ENCODE measurements at places on chromosomes 3 and 15.
A peak's percentile ranks its signal among the peaks of the same experiment; 100 is the strongest.

GRCh38 chr3:20062996-20063395 lies 22.8 kb downstream of the KAT2B start:
- DNase-seq, result no peak

GRCh38 chr3:52730681-52731080 lies 24.8 kb downstream of the SPCS1 start:
- DNase-seq, result no peak

DNA sequence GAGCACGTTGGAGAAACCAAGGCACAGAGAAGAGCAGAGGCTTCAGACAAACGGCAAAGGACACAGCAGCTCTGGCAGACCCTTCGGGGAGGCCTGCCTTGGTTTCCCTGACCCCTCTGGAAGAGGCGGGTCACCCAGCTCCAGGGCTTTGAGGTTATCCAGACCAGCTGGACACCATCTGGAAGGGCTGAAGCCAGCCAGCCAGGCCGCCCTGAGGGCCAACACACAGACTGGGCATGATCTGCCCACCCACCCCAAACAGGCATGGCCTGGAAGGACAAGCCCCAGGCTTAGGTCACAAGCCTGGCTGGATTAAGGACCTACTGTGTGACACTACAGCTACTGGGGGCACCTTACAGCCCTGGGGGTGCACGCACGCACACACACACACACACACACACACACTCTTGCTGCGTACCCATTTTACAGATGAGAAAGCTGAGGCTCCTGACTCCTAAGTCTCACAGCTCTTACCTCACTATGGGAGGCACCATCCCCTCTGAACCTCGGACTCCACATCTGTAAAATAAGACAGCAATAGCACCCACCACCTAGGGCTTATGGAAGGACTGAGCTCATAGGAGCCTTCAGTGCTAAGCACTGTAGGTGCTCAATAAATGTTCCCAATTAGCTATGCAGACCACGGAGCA lies 10.8 kb downstream of the PLXND1 start:
- no peak for DNase-seq

DNA sequence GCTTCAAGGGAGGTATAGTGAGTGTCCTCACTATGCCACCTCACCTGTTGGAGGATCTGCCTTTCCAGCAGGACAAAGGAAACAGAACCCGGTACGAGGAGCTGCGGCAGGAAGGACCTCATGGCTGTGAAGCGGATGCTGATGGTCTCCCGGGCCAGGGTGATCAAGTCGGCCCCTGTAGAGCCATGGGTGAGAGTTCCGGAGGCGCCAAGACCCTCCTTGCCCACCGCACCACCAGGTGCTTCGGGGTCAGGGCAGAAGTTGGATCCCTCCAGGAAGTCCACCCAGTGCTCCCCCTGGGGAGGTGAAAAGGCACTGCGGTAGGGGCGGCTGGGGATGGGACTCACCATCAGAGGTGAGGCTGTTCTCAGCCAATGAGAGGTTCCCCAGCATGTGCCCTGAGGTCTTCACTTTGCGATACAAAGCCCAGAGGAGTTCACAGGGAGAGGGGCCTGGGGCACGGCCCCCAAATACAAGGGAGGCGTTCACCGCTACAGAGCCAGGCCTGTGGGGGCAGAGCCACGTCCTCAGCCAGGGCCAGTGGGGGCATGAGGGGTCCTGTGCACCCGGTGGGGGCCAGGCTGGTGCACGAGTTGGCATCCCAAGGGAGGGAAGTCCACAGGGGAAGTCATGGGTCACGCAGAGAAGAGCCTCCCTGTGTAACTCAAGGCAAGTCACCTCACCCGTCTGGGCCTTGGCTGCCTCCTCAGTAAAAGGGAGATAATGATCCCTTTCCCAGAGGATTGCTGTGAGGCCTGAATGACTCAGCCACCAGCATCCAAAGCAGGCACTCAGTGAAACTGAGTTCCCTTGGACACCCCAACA lies 27.7 kb downstream of the C15orf39 start:
- no peak for DNase-seq

- no peak for DNase-seq
Observed at GRCh38 chr3:189094539-189094938, 77.2 kb upstream of the TPRG1 start.

DNA sequence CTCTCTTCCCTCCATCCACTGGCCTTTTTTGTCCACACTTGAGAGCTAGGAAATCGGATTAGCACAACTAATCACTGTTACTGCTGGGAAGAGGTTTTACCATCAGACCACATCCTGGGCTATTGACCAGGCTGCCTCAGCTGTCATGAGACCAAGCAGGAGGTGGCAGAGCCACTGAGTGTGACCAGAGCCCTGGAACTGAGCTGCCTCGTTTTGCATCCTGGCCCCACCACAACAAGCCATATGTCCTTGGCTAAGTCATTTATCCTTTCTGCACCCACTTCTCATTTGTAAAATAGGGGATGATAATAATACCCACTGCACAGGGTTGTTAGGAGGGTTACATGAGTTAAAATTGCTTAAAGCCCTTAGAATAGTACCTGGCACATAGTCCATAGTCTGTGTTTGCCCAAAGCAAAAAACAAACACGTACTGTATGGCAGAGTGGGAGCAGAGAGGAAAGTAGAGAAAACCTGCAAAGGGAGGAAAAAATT lies 34.1 kb downstream of the TMEM158 start:
- DNase-seq, result no peak

DNA sequence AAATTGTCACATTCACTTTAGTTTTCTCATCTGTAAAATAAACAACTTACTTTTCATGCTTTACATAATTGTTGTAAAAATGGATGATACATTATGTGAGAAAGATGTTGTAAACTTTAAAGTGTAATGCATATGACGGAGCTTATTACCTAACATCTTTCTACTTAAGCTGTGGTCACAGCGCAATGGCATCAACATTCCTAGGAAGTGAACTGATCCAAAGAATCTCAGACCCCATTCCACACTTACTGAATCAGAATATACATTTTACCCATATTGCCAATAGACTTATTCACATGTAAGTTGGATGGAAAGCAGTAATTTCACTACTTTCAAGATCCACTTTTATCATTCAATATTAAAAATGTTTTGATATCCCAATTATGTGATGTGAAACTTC lies 497.5 kb downstream of the FGF12 start:
- DNase-seq, result no peak

GRCh38 chr3:13268961-13269441 lies 151.1 kb downstream of the NUP210 start:
- DNase-seq, result no peak

- no peak for DNase-seq
Observed at GRCh38 chr15:70870051-70870450, 16.1 kb upstream of the LARP6 start.

DNA sequence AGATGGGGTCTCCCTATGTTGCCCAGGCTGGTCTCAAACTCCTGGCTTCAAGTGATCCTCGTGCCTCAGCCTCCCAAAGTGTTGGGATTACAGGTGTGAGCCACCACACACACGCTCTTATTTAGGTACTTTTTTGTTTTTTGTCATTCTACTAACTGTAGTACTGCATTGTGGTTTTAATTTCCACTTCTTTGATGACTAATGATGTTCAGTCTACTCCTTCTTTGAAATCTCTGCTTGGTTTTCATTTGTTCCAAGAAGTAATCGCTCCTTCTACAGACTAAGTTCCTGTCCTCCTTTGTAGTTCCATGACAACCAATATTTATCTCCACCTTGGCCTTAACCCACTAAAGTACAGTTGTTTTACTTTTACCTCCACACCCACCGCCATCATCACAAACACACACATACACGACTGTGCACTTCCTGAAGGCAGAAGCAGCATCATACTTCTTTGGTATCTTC lies 529 bp upstream of the DLEC1 start:
- no peak for DNase-seq

GRCh38 chr3:41159588-41160189 lies 39.6 kb upstream of the CTNNB1 start:
- no peak for DNase-seq

GRCh38 chr3:74415731-74416130 lies 198.7 kb downstream of the CNTN3 start:
- no peak for DNase-seq

GRCh38 chr15:96261575-96262034 lies 68.9 kb upstream of the NR2F2 start:
- no peak for DNase-seq

GRCh38 chr3:176401211-176401610 lies 796.1 kb downstream of the TBL1XR1 start:
- no peak for DNase-seq

DNA sequence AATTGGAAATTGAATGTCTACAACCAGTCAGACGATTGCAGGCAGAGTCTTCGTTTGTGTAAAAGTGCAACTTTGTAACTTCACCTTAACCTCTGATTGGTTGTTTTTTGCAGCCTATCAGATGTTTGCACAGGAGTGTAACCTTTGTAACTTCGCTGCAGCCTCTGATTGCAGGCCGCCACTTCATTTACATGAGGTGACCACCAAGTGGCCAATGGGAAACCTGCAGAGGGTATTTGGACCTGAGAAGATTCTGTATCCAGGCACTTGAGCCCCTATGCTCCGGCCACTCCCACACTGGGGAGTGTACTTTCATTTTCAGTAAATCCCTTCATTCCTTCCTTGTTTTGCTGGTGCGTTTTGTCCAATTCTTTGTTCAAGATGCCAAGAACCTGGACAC lies 68.1 kb upstream of the PFN2 start:
- DNase-seq, result no peak

DNA sequence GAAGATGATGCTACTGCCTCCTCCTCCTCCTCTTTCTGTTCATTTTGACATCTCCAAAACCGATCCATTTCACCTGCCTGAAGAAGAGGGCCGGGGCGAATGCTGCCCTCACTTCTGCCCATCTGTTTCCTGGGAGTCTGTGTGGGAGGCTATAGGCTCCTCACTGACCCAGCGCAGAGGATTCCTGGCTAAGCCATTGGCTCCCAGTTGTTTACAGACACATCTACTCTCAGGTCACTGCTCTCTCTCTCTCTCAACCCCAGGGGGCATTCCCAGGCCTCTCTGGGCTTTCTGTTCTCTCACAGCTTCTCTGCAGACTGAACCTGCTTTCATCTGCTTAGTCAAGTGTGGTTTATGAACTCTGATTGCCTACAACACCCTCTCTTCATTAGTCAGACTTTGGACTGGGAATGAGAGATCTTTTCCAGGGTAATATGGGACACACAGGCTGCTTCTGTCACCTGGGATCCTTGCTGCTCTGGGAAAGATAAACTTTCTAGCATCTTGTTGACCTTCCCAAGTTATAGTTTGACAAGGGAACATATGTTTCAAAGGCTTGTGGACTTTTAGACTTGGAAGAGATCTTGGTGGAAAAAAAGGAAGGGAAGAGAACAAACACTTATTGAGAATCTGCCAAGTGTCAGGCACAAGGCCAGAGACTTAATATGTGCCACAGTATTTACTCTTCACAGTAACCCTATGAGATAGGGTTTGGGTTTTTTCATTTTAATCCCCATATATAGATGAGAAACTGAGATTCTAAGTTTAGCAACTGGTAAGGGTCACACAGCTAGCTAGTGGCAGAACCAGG lies 30.2 kb upstream of the USP3 start:
- no peak for DNase-seq

DNA sequence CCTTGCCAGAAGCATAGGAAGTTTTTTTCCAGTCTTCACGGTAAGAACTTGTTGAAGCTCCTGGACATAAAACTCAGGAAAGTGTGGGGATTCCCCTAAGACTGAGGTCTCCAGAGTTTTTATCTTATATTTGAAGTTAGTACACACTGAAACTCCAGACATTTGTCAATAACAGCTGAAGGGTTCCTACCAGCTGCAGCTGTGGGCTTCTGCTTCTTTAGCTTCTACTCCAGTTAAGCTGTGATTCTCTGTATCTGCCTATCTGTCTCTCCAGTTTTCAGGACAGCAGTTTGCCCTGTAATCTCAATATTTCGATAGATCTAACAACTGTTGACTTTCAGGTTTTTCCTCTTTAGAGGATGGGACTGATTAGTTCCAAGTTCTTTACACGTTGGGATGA lies 966.0 kb upstream of the SEMA6D start:
- DNase-seq, result no peak

- DNase-seq, result no peak
Observed at GRCh38 chr3:118425272-118425837, 609.3 kb downstream of the IGSF11 start.

DNA sequence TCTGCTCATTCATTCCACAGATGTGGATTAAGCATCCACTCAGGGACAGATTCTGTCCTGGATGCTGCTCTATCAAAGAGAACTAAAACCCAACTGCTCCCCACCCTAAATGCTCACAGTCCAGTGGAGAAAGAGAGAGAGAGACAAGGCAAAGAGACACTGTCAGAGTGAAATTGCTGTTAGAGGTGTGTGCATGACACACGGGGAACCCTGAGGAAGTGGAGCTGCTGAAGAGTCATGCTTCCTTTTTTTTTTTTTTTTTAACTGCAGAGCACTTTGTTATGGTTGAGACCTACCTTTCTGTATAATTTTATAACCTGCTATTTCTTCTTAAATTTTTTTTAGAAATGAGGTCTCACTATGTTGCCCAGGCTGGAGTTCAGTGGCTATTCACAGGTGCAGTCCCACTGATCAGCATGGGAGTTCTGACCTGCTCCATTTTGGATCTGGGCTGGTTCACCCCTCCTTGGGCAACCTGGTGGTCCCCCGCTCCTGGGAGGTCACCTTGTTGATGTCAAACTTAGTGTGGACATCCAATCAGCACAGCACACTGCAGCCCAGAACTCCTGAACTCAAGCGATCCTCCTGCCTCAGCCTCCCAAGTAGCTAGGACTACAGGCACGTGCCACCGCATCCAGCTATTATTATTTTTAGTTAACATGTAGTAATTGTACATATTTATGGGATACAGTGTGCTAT lies 18.2 kb upstream of the PSTPIP1 start:
- no peak for DNase-seq

GRCh38 chr3:43997788-43998369 lies 243.8 kb upstream of the TOPAZ1 start:
- peak; percentile 57 for DNase-seq

DNA sequence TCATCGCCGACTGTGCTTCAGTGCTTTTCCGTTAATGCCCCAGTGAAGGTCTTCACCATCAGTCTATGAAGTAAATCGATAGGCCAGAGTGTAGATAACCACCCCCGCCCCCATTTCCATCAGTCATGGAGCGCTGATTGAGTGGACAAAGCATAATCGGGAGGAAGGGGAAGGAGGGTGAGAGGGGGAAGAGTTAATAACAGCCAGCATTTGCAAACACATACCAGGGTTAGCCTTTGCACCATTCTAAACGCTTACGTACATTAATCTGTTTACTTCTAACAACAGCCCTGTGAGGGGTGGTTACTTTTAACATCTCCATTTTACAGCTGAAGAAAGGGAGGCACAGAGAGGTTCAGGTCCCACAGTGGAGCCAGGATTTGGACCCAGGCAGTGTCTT lies 26.8 kb downstream of the EDEM1 start:
- DNase-seq, result no peak

- peak; percentile 46 for DNase-seq
Observed at GRCh38 chr3:64530434-64531049, 157.3 kb downstream of the ADAMTS9 start.

DNA sequence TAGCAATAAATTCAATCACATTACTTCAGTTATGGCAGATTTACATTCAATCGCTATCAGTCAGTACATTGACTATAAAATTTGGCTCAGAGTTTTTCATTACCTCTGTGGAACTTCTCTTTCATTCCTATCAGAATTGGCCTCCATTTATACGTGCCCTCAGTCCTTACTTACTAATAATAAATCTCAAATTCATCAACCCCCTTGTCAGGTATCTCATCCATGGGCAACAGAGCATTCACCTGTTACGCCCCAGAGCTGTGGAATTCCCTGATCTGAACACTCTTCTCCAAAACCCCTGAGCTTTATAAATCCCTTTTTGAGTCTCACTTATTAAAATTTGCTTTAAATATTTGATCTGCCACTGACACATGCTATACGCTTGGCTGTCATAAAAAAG lies 492.9 kb downstream of the GBE1 start:
- DNase-seq, result no peak

- DNase-seq, result no peak
Observed at GRCh38 chr3:120370463-120370862, 21.3 kb upstream of the LRRC58 start.

All from spinal cord (tissue), 10 donors.